ENCODE measurements at places on chromosomes 1 and 21.
A peak's percentile ranks its signal among the peaks of the same experiment; 100 is the strongest.

GRCh38 chr1:113943028-113943811 lies 14.1 kb downstream of the HIPK1 start:
- DNase-seq = no peak

GRCh38 chr1:78665809-78666208 lies 16.2 kb downstream of the IFI44 start:
- no peak for DNase-seq

GRCh38 chr1:14808768-14809167 lies 210.3 kb downstream of the KAZN start:
- DNase-seq = no peak

DNA sequence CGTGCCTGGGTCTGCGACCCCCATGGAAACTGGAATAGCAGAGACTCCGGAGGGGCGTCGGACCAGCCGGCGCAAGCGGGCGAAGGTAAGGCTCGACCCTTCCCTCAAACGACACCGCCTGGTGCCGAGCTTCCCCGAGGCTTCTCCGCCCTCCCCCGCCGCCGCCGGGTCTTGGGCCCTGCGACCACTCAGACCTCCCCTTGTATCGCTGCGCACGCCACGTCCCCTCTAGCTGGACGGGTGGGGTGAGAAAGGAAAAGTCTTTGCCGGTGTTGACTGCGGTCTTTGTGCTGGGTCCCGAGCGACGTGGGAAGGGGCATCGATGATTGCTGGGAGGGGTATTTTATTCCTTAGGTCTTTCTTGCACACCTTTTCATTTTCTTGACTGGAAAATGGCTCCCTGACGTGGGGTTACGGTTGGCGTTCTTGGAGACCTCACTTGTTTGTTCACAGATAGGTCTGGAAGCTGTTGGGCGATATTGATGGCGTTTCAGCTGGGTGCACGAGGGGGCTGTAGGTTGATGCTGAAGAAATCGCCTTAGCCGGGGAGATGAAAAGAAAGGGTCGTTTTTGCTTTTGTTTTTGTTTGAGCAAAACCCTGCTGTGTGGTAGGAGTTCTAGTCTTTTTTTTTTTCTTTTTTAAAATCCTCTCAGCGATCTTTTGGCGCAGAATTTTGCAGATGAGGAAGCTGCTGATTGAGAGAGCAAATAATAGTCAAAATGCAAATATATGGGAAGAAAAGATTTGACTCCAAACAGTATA lies 776 bp downstream of the KDM1A start:
- DNase-seq = peak; percentile 27

DNA sequence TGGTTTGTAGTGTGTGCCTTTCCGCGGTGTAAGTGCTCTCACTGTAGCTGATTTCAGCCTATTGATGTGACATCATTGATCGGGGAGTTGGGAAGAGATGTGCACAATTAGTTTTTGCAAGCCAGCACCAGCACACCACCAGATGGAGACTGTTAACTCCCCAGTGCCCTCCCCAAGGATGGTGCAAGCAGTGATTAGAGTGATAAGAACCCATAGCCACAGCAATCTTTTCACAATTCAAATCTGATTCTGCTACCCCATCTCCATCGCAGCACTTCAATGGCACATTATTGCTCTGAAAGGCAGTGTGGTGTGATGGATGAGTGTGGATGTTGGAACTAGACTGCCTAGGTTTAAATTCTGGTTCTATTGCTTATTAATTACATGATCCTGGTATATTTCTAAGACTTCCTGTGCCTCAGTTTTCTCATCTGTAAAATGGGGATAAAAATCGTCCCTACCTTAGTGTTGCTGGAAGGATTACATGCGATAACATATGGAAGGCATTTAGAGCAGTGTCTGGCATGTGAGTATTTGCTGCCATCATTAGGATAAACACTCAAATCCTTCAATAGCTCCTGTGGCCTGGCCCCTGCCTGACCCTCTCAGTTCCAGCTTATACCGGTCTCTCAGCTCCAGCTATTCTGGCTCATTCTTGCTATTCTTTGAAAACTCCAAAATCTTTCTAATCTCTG lies 6.7 kb downstream of the CSF3R start:
- no peak for DNase-seq

- no peak for DNase-seq
Measured at GRCh38 chr1:166740668-166741276, 98.5 kb upstream of the POGK start.

DNA sequence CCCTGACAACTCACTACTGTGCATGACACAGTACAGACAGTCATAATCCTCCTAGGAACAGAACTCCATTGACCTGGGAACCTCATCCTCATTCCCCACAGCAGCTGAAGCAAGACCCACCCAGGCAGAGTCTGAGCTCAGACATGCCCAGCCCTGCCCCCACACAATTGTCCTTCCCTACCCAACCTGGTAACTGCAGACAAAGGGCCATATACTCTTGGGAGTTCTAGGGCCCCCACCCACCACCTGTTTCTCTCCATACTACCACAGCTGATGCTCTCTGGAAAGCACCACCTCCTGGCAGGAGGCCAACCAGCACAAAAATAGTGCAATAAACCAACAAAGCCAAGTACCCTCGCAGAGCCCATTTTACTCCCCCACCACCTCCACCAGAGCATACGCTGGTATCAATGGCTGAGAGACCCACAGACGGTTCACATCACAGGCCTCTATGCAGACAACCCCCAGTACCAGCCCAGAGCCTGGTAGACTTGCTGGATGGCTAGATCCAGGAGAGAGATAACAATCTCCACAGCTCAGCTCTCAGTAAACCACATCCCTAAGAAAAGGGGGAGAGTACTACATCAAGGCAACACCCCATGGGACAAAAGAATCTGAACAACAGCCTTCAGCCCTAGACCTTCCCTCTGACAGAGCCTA lies 159.7 kb upstream of the CXADR start:
- DNase-seq = no peak
